ENCODE measurements at places on chromosomes 13 and 19.

- DNase-seq, result peak; percentile 6
Measured at GRCh38 chr13:25300861-25301346, 521 bp upstream of the NUP58 start.

DNA sequence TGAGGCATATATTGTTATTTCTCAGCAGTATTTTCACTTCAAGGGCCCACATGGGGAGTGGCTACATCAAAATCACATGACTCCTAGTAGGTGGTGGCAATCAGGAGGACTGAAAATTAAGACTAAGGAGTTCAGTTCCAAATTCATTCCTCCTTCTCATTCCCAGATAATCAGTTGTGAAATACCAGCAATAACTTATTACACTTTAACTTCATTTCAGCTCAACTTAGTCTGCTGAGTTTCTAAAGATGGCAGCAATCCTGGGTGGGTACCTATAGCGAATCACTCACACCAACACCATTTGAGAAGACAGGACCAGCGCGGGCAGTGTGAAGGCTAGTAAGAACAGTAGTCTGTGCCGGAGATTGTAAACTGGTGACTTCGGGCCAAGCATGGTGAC, 63.9 kb upstream of the SLC10A2 start:
- DNase-seq, result no peak

GRCh38 chr13:21427741-21428140, 31.4 kb downstream of the ZDHHC20 start:
- no peak for DNase-seq

GRCh38 chr19:2538096-2538757, 62.3 kb downstream of the GADD45B start:
- no peak for DNase-seq

Measured in HEK293T (cell line).